ENCODE measurements at places on chromosomes 11 and 22. TPM values are rescaled to one million over a fixed set of nuclear protein-coding genes. Genes with fewer than 3 reads are reported as not detected.

The NOX4 gene
- total RNA-seq: 1.5 TPM

The POU2AF2 gene
- not detected for total RNA-seq

The TBX1 gene
- total RNA-seq: 3.6 TPM

The MUC6 gene
- total RNA-seq: not detected

The CLP1 gene
- total RNA-seq: 6.2 TPM

The SAA4 gene
- total RNA-seq: not detected

The ALDH3B1 gene
- total RNA-seq: 3.5 TPM

The CTSW gene
- 1.1 TPM for total RNA-seq

The KCNQ1 gene
- 40.0 TPM for total RNA-seq

The CRYBB3 gene
- not detected for total RNA-seq

The SYT13 gene
- 7.0 TPM for total RNA-seq

The BET1L gene
- total RNA-seq: 19.4 TPM

The CCDC81 gene
- total RNA-seq: 0.22 TPM

The EMID1 gene
- 0.43 TPM for total RNA-seq

The FGF3 gene
- total RNA-seq: not detected

The TREH gene
- not detected for total RNA-seq

The KCNJ1 gene
- not detected for total RNA-seq

The ANO3 gene
- total RNA-seq: 0.05 TPM

The UBQLNL gene
- total RNA-seq: 0.24 TPM

The WT1 gene
- total RNA-seq: 3.1 TPM

The APBB1 gene
- total RNA-seq: 85.5 TPM

The MIF gene
- total RNA-seq: 272 TPM

The YWHAH gene
- total RNA-seq: 85.3 TPM

The TMEM25 gene
- total RNA-seq: 10.8 TPM

The PLXNB2 gene
- 70.6 TPM for total RNA-seq

The WBP2NL gene
- 0.24 TPM for total RNA-seq

The SGSM1 gene
- 7.5 TPM for total RNA-seq

The PAX6 gene
- total RNA-seq: not detected

The ATG16L2 gene
- total RNA-seq: 16.5 TPM

The MAJIN gene
- not detected for total RNA-seq

The IGSF9B gene
- 41.7 TPM for total RNA-seq

The PATZ1 gene
- total RNA-seq: 9.7 TPM

The C22orf42 gene
- total RNA-seq: not detected

The GAS2L1 gene
- total RNA-seq: 24.3 TPM

The PANX2 gene
- total RNA-seq: 0.43 TPM

The CHST1 gene
- 3.2 TPM for total RNA-seq

The NFAM1 gene
- total RNA-seq: 2.9 TPM

The MPPED1 gene
- not detected for total RNA-seq

The SLC22A8 gene
- not detected for total RNA-seq

The BAIAP2L2 gene
- total RNA-seq: 0.30 TPM

The C11orf65 gene
- 0.43 TPM for total RNA-seq

The CDC42BPG gene
- 0.16 TPM for total RNA-seq

The PRDM11 gene
- 16.0 TPM for total RNA-seq

The GAS2 gene
- 10.0 TPM for total RNA-seq

The MUC5AC gene
- not detected for total RNA-seq

The TMEM132A gene
- 6.3 TPM for total RNA-seq
